Stimulated activated CD4-positive, alpha-beta T cell treated with anti-CD3 and anti-CD28 coated beads, Interleukin-1b, Interleukin-23, amount 100 ng/mL, for 1 hour (primary cell): ENCODE measurements at places on chromosomes 16 and 17.

DNA sequence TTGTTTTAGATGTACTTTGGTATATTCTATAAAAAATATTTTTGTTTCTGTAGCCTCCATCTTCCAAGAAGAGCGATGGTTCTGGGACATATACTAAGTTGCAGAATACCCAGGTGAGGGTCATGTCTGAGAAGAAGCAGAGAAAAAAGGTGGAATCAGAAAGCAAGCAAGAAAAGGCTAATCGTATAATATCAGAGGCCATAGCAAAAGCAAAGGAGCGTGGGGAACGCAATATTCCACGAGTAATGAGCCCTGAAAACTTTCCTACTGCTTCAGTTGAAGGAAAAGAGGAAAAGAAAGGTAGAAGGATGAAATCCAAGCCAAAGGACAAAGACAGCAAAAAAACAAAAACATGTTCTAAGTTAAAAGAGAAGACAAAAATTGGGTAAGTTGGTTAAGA is 154.6 kb downstream of the CHD9 start:
- no peak for DNase-seq

DNA sequence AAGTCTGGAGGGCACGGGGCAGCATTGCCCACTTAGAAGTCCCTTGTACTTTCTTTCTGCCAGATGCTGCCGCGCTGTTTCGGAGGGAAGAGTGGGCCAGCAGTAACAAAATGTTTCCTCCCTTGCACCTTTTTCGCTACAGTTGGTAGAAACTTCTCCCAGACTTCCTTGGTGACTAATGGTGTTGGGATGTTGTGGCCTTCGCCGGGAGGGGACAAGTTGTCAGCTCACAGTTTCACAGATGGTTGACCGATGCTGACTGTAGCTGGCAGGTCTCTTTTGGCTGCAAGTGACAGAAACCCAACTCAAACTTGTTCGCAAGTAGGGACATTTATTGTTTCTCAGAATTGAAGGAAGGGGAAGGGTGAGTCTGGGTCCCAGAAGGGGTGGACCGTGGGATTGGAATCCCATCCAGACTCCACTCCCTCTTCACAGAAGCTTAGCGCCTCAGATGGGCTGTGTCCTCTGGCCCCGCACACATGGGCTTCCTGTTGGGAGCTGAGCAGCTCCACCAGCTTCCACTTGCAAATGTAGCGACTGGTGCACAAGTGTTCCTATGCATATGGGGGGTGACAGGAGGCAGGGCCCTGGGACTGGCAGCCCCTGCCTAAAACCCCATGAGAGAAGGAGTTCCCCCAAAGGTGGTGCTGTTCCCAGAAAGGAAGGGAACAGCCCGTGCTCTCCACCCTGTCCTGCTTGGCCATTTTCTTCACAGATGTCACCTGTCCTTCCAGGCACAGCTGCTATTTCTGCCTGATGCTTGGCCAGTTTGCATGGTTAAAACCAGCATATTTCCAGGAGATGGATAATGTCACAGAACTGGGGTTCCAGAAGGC is 30.9 kb upstream of the RPRML start:
- DNase-seq = no peak

DNA sequence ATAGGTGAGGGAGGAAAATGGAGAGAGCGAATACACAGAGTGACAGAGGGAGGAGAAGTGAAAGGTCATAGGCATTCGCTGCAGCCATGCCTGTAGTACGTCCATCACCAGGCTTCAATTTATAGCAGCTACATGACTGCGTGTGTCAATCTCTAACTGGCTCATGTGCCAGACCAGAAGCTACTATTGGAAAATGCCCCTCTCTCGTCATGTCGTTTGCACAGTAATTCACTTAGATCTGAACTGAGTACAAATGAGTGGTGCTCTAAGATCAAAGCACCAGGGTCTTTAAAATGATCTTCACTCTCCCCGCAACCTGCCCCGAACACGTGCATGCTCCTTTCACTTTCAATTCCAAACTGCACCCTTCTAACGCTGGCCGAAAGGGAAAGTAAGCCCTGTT is 51.3 kb downstream of the ADCY9 start:
- no peak for DNase-seq

DNA sequence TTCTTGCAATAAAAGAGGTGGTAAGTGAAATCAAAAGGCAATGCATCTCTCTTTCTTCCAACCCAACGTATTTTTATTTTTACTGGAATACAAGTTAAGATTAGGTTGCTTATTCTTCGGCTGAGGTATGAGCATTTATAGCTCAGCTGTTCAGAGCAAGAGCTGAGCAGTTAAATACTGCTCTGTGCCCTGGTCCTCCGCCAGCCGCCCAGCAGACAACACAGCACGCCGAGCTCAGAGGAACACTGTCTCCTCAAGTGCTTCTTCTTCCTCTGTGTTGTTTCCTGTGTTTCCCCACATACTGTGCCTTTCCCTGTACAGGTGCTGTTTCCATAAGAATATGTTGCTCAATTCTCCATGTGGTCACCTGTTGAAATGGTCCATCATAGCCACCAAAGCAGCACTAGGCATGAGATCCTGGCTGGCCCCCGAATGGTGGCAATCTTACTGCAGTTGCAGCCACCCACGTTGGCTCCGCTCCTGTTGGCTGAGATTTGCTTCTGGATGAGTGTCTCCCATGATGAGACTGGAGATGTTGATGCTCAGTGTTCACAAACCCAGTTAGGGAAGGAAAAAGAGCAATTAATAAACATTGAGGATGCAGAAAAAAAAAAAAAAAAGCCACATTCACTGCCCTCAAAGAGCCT is 515.3 kb downstream of the GRIN2A start:
- no peak for DNase-seq

DNA sequence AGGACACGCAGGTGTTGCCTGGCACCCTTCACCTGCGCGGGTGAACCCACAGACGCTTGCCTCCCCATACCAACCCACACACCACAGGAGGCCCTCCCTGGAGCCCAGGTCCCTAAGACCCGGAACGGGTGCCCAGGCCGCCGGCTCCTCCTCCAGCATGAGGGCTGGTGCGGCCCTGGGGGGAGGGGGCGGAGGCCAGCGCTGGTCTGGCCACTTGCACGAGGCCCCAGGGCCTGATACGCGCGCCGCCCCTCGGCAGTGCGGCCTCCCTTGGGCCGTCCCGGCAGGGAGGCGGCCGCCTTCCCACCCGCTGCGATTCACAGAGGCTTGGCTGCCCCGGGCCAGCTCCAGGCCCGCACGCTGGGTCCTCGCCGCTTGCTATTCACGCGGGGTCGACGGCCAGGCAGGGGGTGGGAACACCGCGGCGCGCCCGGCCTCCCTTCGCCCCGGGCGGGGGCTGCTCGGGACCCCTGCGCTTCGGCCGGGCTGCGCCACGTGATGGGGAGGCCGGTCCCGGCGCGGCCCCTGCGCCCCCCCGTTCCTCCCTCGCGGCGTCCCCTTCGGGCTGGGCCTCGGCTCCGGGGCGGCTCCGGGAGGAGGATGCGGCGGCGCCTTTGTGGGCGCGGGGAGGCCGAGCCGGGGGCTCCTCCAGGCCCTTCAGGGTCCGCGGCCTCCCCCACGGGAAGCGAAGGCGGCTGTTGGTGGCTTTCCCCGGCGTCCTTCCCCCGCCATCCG is 685 bp downstream of the FASN start:
- peak; percentile 29 for DNase-seq

DNA sequence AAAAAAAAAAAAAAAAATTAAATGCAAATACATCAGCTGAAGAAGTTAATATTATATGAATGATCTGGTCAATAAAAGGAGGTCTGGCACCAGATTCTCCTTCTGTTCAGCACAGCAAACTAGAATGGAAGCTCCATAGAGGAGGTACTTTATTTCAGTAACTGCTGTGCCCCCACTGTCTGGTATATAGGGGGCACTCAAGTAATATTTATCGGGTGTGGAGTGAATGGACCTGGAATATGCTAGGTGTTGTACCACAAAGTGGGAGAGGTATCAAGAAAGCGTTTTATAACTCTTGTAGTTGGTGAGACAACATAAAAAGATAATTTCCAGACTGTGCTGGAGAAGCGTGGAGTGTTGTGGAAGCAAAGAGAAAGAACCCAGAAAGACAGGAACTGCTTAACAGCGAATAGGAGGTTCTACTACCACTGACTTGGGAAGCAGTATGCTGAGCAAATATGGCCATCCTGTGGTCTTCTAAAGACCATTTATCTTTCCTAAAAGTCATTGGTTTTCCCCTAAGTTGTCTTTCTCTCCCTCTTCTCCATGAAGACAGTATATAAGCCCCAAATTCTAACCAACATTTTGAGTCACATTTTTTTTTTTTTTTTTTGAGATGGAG is 12.2 kb upstream of the PRKCA start:
- no peak for DNase-seq

DNA sequence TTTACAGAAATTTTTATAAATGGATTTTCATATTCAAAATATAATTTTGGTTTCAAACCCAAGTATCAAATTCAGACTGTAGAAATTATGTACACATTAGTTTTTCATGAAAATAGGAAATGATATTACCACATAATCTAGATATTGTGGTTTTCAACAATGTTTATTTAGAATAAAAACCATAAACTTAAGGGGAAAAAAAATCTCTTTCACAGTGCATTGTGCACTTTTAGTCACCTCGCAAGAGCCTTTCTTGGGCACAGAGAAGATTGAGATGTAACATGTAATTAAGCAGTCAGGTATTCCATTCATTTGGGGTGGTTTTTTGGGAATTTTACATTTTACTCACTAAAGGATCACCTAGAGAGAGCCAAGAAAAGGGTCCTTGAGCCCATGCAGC is 104.0 kb downstream of the TANC2 start:
- DNase-seq = no peak

- DNase-seq = no peak
These were observed 139.8 kb downstream of the ENGASE start for GRCh38 chr17:79214459-79214858.

GRCh38 chr17:78343187-78343542 is 16.7 kb downstream of the SOCS3 start:
- DNase-seq = no peak

GRCh38 chr16:87250431-87250960 is 66.7 kb downstream of the C16orf95 start:
- DNase-seq = no peak

DNA sequence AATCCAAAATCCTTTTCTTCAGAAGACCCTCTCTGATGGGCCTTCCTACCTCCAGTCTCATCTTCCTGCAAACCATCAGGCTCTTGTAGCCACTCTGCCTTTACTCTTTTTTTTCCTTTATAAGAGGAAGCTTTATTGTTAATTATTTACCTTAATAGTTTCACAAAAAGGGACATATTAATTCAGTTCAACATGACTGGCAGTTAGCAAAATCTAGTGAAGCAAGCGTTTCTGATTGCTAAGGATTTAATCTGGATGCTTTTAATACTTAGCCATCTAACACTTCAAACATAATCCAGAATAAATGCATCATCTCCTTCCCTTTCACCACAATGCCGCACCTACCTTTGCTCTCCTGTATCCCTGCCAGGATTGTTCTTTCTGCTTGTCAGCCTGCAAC is 62.0 kb downstream of the SPACA3 start:
- no peak for DNase-seq

DNA sequence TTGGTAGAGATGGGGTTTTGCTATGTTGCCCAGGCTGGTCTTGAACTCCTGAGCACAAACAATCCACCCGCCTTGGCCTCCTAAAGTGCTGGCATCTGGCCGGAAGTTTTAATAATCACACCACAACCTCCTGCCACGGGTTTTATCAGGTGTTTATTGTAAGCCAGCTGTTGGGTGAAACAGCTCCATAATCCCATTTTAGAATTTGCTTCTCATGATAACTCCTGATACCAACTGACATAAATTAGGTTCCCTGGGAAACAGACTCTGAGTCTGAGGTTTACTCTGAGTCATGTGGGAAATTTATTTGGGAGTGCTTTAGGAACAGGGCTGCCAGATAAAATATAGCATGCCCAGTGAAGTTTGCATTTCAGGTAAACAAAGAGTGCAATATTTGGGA is 122.6 kb upstream of the MED13 start:
- no peak for DNase-seq

- DNase-seq = no peak
These were observed 59.0 kb upstream of the NKD1 start for GRCh38 chr16:50489182-50489581.

GRCh38 chr17:57853695-57854094 is 3.9 kb upstream of the MRPS23 start:
- no peak for DNase-seq

DNA sequence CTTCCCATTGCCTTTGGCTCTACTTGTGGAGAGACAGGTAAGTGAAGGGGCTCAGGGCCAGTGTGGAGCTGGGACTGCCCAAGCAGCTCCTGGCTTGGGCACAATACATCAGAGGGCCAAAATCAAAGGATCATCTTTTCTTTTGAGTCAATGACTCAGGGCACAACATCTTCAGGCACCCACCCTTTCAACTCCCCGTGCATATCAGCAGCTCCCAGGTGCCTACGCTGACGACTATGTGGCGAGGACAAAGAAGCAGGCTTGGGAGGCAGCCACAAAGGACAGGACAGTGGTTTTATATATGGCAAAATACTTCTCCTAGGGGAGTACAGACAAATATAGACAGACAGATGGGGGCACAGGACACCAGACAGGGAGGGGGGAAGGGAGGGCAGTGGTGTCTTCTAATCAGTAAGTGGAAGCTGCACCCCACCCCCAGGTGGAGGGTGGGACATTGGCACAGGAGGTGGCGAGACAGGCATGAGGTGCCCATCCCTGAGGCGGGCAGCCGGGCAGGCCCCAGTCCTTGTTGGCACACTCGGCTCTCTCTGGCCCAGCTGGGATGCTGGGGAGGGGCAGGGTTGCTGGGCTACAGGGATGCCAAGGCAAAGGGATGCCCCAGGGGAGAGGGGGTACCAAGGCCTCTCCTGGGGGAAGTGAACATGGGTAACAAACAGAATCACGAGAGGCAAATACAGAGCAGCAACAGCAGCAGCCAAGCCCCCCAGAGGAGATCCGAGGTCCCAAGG is 7.7 kb upstream of the ARL5C start:
- DNase-seq = no peak

DNA sequence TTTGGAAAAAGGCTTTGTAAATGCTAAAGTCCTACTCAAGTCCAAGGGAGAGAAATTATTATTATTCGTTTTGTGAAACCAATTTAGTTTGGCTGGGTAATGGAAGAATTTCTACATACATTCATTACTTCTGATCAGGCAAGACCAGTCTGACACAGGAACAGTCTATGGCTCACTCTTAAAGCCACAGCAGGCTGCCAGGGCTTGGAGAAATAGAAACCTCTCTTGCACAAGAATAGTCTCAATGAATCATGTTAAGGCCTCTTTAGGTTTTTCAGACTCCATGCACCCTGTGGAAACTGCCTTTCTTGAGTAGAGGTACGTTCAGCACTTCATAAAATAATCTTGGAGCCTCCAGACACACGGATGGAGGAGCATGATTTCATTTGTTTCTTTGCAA is 167.7 kb downstream of the IRX3 start:
- no peak for DNase-seq

- DNase-seq = no peak
These were observed 167.8 kb downstream of the KATNIP start for GRCh38 chr16:27717726-27718125.

DNA sequence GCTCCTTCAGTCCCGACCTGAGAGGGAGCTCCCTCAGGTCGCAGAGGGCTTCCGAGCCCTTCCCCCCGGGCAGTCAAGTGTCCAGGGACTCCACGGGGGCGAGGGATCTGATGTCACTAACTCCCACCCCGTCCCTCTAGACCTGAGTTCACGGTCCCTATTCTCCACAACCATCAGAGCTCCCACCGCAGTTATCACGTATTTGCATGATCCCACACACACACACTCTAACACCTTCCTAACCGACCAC is 3.7 kb upstream of the PER1 start:
- DNase-seq = no peak

GRCh38 chr17:19619705-19620325 is 28.7 kb upstream of the ALDH3A2 start:
- DNase-seq = no peak
